ENCODE measurements at places on chromosomes 7 and 10.
A peak's percentile ranks its signal among the peaks of the same experiment; 100 is the strongest.

- no peak for DNase-seq
These were observed 21.7 kb upstream of the STRIP2 start for GRCh38 chr7:129412501-129412900.

DNA sequence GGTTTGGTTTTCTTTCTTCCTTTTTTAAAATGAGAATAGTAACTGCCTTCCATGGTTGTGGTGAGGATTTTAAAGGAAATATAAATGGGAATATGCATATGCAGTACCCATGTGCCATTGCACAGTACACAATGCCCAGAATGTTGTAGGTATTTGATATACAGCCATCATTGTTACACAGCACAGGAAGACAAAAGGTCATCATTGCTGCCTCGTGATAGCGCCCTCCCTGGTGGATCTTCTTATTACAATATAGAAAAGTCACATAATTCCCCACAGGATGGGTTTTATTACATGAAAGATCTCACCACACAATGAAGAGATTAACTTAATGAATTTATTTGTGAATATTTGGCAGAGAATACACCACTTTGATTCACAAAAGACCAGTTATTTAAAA is 76.5 kb downstream of the PPP1R17 start:
- DNase-seq = no peak

DNA sequence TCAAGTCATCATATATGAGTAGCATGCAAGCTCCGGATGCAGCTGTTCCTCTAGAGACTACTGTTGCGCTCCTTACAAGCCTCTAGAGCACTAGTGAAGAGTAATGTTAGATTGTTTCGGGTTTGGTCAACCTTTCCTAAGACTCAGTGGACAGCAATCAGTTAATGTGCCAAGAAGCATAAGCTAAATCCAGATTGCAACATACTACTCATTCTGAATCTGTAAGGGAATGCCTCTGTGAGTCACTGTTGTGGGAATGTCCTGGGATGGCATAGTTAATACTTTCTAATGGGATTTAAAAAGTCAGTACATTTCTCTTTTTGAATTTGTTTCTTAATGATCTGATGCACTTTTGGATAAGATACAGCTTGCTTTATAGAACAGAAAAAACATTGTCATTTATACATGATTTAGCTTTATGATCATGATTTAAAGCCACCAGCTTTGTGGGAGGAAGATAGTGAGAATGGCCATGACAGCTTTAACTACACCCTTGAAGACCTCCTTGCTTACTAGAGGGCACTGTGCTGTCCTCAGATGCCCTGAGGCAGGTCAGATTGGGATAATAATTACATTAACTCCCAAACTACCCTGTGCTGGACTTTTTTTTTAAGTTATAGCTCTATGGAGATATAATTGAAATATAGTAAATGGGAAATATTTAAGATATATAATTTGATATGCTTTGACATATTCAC is 138.4 kb downstream of the SDK1 start:
- peak; percentile 83 for DNase-seq

DNA sequence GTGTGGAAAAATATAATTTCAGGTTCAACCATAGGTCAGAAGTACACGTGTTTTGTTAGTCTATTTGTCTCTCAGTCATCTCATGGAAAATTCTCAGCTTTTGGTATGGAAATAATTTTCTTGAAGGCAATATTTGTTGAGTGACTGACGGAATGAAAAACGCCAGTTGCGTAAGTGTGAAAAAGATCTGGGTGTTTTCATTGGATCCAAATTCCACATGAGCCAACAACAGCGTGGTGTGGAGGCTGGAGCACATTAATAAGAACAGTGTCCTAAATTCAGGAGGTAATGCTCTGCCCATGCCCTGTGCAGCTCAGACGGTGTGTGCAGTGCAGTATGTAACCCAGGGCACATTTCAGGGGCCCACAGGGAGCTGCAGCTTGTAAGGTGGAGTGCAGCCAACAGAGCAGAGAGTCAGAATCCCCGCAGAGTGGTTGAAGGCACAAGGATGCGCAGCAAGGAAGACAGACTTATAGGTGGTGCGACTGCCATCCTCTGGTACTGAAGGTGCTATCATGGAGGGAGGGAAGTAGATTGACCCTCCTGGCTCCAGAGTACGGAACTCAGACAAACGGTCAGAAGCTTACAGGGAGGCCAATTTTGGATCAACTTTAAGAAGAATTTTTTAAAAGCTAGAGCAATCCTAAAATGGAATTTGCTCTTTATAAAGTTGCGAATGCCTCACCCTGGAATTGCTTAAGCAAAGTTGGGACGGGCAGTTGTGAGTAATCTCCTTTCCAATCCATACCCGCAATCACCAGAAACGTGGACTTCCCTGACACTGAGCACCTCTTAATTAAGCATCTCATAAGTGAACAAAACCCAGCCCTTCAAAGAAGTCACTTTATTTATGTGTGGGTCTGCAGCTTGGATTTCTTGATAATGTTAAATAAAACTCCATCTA is 38.0 kb downstream of the EGFR start:
- no peak for DNase-seq

DNA sequence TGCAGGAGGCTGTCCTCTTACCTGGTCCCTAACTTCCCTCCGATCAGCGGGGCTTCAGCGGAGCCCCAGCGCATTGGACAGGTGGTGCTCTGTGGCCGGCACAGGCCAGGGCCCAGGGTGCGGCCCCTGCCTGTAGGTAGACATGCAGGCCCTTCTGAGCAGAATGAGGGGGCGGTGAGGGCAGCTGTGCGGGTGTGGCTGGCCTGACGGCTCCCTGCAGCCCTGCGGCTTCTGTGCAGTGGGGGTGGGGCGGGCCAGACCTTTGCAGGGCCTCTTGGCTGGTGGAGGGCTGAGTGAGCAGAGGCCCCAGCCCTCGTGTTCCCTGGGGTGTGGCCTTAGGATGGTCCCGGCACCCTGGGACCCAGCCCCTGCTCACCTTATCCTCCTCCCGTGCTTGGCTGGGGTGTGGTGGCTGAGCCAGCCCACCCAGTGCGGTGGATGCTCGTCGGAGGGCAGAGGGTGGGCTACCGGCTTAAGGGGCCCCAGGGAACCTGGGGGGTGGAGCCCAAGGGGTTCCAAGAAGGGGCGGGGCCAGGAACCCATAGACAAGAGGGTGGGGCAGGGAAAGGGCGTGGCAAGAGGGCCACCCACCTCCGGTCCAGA is 175.2 kb upstream of the TNRC18 start:
- no peak for DNase-seq

DNA sequence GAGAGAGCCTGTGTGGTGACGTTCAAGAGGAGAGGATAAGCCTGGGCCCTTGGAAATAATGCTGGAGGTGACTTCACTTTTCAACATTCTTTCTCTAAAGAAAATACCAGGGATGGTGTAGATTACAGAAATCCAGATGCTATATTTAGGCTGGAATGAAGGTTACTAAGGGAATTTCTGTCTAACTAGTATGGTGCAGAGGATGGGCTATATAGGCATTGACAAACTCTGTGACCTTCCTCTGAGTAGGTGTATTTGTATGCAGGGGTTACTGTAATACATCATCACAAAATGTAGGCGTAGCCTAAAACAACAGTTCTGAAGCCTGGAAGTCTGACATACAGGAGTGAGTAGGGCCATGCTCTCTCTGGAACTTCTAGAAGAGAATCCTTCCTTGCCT is 155.3 kb upstream of the INHBA start:
- no peak for DNase-seq

- no peak for DNase-seq
These were observed 42.4 kb downstream of the CCNY start for GRCh38 chr10:35378541-35379210.

DNA sequence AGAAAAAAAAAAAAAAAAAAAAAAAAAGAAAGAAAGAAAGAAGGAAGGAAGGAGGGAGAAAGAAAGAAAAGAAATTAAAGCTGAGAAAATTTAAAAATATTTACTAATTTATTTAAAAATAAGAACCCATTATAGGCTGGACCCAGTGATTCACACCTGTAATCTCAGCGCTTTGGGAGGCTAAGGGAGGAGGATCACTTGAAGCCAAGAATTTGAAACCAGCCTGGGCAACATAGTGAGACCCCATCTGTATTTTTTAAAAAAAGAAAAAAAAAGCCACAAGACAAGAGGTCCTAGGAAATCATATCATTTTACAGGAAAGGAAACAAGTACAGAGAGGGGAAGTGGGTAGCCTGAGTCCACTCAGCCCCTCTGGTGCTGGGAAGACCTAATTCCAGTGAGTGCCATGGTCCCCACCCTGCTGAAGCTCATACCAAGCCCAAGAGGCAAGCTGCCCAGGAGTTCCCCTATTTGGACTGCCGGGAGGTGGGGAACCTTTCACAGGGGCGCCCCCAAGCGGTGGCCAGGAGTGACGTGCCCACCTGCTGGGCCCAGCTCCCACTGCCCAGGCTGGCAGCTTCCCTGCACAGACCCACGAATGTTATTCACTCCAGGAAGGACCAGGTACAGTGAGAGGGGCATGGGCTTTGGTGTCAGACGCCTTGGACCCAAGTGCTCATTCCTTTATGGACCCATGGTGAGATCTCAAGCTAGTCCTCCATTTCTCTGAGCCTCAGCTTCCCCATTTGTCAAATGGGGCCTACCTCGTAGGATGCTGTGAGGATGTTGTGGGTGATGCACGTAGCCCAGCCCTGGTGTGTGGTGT is 133.6 kb downstream of the ZMIZ1 start:
- DNase-seq = no peak

GRCh38 chr7:50667338-50667737 is 102.1 kb upstream of the DDC start:
- no peak for DNase-seq

DNA sequence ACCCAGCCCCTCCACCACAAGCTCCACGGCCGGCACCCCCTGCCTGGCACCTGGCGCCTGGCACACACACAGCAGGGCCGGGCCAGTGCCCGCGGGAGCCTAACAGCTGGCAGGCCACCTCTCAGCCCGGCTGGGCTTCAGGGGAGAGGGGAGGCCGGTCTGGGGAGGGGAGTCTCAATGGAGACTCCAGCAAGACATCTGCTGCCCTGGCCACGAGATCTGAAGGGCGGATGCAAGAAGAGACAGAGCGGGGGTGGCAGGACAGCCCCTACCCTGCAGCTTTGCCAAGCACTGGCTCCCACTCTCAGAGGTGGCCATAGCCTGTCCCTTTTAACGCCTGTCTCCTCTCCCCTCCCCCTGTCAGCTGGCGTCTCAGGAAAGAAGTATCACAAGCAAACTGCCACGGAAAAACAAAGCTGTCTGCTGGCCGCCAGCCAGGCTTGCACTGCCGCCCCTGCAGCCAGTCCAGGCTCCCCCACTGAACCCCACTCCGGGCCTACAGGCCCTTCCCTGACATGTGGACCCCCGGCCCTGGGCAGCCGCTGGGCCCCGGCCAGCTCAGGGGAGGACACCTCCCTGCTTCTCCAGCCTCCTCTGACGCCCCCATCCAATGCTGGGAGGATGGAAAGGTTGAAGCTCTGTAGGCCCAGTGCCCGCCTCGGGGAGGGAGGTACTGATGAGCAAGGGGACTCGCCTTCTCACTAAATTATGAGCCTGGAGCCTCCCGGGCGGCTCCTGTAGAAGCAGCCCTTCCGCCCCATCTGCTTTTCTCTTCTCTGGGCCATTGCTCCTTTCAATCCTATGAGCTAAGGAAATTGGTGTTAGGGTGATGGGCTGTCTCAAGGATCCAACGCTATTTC is 178.4 kb downstream of the ARHGAP12 start:
- no peak for DNase-seq

DNA sequence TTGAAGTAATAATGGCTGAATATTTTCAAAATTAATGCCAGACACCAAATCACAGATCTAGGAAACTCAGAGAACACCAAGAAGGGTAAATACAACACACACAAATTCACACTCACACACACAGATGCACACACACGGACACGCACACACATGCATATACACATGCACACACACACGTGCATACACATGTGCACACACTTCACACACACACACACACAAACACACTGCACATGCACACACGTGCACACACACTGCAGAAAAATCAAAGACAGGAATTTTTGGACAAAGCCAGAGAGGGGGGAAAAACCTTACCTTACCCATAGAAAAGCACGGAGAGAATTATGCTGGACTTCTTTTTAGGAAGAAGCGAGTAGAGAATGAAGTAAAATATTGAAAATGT is 547.4 kb downstream of the PTPRN2 start:
- no peak for DNase-seq

- no peak for DNase-seq
These were observed 2.3 kb downstream of the FBXO24 start for GRCh38 chr7:100588438-100588837.

Data from kidney epithelial cell (primary cell).